ENCODE measurements at places on chromosomes 2 and 18. TPM values are rescaled to one million over a fixed set of nuclear protein-coding genes. Genes with fewer than 3 reads are reported as not detected.

GRCh38 chr2:187171318-187171717 lies 276.7 kb downstream of the CALCRL start:
- peaks cover 3% of the 10 kb centered on the region for H3K4me1 ChIP-seq
- H3K27ac ChIP-seq, result no peak overlapping the region
- no peak overlapping the region for H3K4me3 ChIP-seq
- no peaks in the 10 kb centered on the region for H3K36me3 ChIP-seq
- no peak for DNase-seq
- no peaks in the 10 kb centered on the region for H3K27me3 ChIP-seq

DNA sequence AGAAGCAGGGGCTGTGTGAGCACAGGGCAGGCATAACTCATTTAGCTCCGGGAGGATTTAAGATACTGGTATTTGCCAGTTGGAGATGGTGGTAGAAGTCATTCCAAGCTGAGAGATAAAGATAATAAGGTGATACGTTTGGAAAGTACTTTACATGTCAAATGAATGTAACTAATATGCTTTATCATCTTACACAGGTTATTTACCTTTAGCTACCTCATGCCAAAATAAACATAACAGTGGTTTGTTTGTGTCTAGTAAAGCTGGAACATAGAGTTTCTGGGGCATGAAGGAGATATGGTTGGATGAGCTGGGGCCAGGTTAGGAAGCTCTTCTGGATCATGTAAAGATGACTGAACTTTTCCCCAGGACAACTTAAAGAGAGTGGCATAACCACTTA lies 126.9 kb upstream of the PIK3C3 start:
- no peak overlapping the region for H3K27ac ChIP-seq
- no peaks in the 10 kb centered on the region for H3K36me3 ChIP-seq
- H3K27me3 ChIP-seq, result no peaks in the 10 kb centered on the region
- H3K4me3 ChIP-seq, result no peak overlapping the region
- DNase-seq, result no peak
- no peaks in the 10 kb centered on the region for H3K4me1 ChIP-seq

GRCh38 chr2:43333656-43334144 lies 107.3 kb upstream of the ZFP36L2 start:
- H3K27me3 ChIP-seq, result no peaks in the 10 kb centered on the region
- H3K4me1 ChIP-seq, result no peaks in the 10 kb centered on the region
- H3K4me3 ChIP-seq, result no peak overlapping the region
- no peak for DNase-seq
- H3K27ac ChIP-seq, result no peak overlapping the region

GRCh38 chr2:37090019-37090477 lies 5.7 kb downstream of the GPATCH11 start:
- no peaks in the 10 kb centered on the region for H3K27me3 ChIP-seq
- DNase-seq, result no peak
- peaks cover 51% of the 10 kb centered on the region for H3K36me3 ChIP-seq

DNA sequence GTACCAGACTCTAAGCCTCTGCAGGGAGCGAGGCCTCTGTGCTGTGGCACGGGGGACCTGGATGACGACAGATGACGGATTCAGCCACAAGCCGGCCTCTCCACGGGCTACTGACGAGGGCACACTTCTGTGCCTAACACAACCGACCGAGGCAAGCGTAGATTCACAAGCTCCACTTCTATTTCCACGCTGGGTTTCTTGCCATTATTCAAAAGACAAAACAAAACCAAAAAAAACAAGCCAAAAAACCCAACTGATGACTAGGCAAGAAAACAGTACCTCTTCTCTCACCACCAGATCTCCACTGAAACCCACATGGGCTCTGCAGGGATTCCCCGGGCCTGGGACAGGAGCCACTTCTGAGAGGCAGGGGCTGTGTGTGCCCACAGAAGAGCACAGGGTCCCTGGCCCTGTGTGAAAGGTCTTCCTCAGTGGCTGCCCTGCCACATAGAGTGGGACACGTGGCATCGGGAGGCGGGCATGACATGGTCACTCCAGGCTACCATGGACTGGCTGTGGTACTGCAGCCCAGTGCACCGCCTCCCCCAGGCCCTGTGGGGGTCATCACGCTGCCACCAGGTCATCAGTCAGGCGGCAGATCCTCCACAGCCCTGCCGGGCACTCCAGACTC lies 254.7 kb downstream of the HDAC4 start:
- peaks cover 57% of the 10 kb centered on the region for H3K36me3 ChIP-seq
- no peak for DNase-seq
- no peak overlapping the region for H3K27ac ChIP-seq
- H3K4me1 ChIP-seq, result peaks cover 5% of the 10 kb centered on the region
- no peaks in the 10 kb centered on the region for H3K27me3 ChIP-seq

The RBM44 gene
- total RNA-seq, result 1.8 TPM

DNA sequence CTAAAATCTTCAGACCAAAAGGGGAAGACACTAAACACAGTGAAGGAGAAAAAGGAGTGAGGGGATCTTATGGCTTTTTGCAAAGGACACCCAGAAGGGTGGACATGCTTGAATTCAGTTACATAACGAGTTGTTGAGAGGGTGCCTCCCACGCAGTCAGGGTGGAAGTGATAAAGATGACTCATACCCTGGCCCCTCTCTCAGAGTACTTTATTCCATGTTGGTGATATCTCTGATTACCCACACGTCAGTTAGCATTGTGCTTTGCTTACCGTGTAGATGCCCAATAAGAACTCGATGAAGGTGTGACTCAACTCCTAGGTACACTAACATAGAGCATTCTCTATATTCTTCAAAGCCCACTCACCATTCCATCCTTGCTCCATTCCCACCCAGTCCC lies 44.4 kb downstream of the EN1 start:
- no peaks in the 10 kb centered on the region for H3K36me3 ChIP-seq
- peaks cover 5% of the 10 kb centered on the region for H3K27me3 ChIP-seq
- DNase-seq, result no peak
- H3K4me3 ChIP-seq, result no peak overlapping the region
- no peaks in the 10 kb centered on the region for H3K4me1 ChIP-seq
- H3K27ac ChIP-seq, result no peak overlapping the region

DNA sequence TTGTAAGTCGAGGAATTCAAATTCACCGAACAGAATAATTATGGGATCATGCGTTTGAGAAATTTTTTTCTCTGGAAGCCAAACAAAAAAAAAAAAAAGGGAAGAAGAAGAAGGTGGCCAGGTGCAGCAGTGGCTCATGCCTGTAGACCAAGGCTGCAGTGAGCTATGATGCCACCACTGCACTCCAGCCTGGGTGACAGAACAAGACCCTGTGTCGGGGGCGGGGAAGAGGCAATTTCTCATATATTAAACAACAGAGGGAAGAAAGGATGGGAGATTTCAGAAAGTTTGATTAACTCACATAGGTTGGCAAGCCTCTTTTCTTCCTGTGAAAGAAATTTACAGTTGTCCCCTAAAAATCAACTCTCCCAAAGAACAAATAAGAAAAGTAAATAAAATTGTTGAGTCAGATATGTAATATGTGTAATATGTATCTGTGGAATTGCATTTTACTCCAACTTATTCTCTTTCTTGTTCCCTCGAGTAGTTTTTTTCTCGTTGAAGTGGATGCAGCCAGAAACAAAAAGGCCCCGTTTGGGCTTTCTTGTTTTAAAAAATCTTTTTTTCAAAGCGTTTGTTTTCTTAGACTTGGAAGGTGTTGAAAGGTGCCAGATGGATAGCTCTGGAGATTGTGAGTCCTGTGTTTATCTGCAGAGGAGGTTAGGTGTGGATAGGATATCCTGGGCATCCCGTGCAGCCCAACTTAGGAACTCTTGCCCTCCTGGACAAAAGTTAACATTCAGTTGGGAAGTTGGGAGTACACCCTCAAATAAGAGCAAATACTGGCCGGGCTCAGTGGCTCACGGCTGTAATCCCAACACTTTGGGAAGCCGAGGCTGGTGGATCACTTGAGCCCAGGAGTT lies 25.4 kb upstream of the FMNL2 start:
- H3K27me3 ChIP-seq, result no peaks in the 10 kb centered on the region

The ATG9A gene
- 108 TPM for total RNA-seq

DNA sequence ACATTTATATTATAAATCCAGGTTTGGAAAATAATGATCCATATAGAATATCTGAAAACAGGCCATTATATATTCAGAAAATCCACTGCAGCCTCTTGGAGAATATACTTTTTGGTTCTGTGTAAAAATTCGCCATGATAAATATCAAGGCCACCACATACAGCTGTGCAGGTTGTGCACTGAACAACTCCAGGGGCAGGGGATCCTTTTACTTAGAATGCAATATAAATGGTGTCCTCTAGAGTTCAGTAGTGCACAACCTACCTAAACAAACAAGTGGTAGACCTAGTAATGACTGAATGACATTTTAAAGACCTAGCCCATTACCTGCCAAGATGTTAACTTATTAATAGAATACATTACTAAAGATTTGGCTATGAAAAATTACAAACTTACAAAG lies 22.4 kb downstream of the MOGAT1 start:
- H3K27ac ChIP-seq, result no peak overlapping the region
- H3K27me3 ChIP-seq, result peaks cover 3% of the 10 kb centered on the region
- no peak for DNase-seq
- H3K4me3 ChIP-seq, result no peak overlapping the region
- no peaks in the 10 kb centered on the region for H3K4me1 ChIP-seq
- no peaks in the 10 kb centered on the region for H3K36me3 ChIP-seq

The FAM228A gene
- total RNA-seq, result 0.82 TPM

The VSNL1 gene
- total RNA-seq, result not detected

GRCh38 chr2:99810225-99810624 lies 320.4 kb upstream of the REV1 start:
- no peaks in the 10 kb centered on the region for H3K4me1 ChIP-seq
- no peaks in the 10 kb centered on the region for H3K36me3 ChIP-seq
- no peaks in the 10 kb centered on the region for H3K27me3 ChIP-seq
- H3K4me3 ChIP-seq, result no peak overlapping the region

GRCh38 chr2:239238839-239239606 lies 161.8 kb downstream of the HDAC4 start:
- DNase-seq, result no peak
- H3K27me3 ChIP-seq, result no peaks in the 10 kb centered on the region
- H3K4me1 ChIP-seq, result peaks cover 25% of the 10 kb centered on the region

- H3K27me3 ChIP-seq, result no peaks in the 10 kb centered on the region
- no peak overlapping the region for H3K27ac ChIP-seq
- no peak overlapping the region for H3K4me3 ChIP-seq
- DNase-seq, result no peak
- H3K4me1 ChIP-seq, result no peaks in the 10 kb centered on the region
Measured at GRCh38 chr2:164515030-164515429, 106.3 kb downstream of the GRB14 start.

- no peak for DNase-seq
- H3K36me3 ChIP-seq, result no peaks in the 10 kb centered on the region
- H3K4me1 ChIP-seq, result no peaks in the 10 kb centered on the region
- H3K4me3 ChIP-seq, result no peak overlapping the region
- no peaks in the 10 kb centered on the region for H3K27me3 ChIP-seq
Measured at GRCh38 chr2:5546181-5546580, 146.0 kb upstream of the SOX11 start.

DNA sequence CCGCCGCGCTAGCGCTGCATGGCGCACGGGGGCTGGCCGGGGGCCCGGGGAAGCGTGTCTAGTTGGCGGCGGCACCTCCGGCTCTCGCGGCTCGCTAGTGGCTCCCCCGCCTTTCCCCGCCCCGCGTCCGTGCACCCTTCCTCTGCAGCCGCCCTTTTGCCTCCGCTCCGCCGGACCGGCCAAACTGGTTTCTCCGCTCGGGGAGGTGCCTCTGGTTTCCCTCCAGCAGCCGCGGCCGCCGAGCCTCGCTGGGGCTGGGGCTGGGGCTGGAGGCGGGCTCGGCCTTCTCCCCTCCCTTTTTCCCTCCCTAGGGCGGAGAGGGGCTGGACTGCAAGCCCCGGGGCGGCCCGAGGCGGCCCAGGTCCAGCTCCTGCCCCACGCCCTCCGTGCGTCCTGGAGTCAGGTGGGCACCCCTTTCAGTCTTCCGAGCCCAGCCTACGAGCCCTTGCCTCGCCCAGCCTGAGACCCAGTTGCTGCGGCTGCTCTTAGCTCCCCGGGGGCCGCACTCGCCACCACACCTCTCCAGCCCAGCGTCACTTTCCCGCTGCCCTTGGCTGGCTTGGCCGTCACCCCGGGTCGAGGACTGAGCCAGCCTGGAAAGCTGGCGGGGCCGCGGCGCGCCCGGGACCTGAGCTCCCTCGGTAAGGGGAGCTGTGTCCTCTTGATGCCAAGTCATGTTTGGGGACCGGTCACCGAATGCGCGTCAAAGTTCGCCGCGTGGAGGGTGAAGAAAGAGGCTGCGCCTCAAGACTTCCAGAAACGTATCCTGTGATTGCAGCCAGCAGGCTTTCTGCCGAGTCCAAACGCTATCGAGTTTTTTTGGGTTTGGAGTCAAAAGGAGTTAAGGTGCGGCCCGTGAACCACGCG lies at the start of gene ATP8B1:
Gene ATP8B1 (minus strand): TSS at position 213 of the 867 bp plus-strand sequence. CDS start 71,508 bp downstream, outside the sequence.
- H3K4me3 ChIP-seq, result no peak within 1 kb of the TSS
- no peak within 1 kb of the TSS for H3K27ac ChIP-seq
- no peak for DNase-seq

DNA sequence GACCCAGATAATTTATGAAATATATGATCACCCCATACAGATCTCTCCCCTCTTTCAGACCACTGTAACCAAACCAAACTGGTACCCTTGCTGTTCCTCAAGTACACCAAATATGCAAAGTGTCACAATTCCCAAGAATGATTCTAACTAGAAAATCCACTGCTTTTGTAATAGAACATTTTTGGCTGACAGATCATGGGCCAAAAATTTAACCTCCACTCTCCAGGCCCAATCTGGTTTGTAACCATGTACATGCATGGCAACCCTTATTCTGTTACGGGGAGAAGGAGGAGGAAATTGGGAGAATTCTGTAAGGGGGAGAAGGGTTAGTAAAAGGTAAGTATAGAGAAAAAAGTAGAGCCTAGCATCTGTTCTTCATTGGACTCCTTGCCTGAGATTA lies 62.0 kb downstream of the IKZF2 start:
- H3K36me3 ChIP-seq, result no peaks in the 10 kb centered on the region
- DNase-seq, result no peak
- peaks cover 4% of the 10 kb centered on the region for H3K4me1 ChIP-seq
- no peak overlapping the region for H3K4me3 ChIP-seq

Measured in natural killer cell (primary cell).